ENCODE measurements at places on chromosomes 12 and 14. TPM values are rescaled to one million over a fixed set of nuclear protein-coding genes. Genes with fewer than 3 reads are reported as not detected.

The STON2 gene
- not detected for total RNA-seq

The ERP29 gene
- total RNA-seq, result 116 TPM

The SERPINA10 gene
- not detected for total RNA-seq

The TSPAN19 gene
- total RNA-seq, result not detected

The ANKS1B gene
- 0.38 TPM for total RNA-seq
